Stimulated activated CD8-positive, alpha-beta memory T cell treated with anti-CD3 and anti-CD28 coated beads, Interleukin-4, amount 100 ng/mL, for 24 hours (primary cell): ENCODE measurements at places on chromosomes 13 and 19.

DNA sequence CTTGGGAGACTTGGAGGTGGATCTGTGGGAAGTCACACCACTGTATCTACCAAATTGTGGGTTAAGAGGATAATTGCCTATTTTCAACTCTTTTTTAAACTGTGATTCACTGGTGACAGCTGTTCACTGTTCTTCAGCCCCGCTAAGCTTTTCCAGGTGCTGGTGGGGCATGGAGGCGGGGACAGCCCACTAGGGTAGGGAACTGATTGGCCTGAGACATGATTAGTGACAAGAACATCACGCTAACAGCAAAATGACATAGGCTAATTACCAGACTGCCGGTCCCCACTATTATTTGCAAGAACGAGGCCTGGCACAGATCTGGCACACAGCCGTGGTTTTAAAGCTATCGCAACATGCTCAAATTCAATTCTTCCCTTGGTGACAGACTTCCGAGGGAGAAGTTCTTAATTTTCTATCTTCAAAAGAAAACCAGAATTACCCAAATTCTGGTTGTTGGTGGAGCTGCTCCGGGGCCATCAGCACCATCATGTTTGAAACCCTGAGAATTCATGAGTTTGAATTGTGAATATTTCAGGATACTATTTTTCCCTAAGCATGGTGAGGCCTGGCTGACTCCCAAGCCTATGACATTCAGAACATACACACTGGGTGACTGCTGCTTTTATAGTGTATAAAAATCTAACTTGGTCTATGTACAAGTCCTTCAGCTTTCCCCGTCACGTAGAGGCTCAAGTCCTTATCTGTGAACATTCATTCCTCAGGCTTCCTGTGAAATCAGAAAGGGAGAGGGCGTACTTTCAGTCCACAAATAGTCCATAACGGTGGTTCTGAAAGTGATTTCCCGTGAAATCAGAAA, 17.9 kb downstream of the DOCK9 start:
- DNase-seq: no peak

- DNase-seq: no peak
These were observed 21.2 kb downstream of the PGPEP1 start for GRCh38 chr19:18361646-18362045.

GRCh38 chr13:63497601-63498000, 2082.0 kb upstream of the PCDH20 start:
- DNase-seq: no peak

DNA sequence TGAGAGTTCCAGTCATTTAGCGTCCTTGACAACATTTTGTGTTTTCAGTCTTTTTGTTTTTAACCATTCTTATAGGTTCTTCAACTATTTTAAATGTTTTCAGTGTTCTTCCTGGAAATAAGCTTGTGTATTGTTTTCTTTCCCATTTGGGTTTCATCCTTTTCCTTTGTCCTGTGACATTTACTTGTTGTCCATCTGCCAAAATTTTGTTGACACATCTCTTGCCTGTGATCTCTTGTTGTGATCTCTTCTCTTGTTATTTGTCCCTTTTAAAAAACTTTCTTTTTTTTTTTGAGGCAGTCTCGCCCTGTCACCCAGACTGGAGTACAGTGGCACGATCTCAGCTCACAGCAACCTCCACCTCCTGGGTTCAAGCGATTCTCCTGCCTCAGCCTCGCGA, 96.5 kb downstream of the PDS5B start:
- DNase-seq: no peak

DNA sequence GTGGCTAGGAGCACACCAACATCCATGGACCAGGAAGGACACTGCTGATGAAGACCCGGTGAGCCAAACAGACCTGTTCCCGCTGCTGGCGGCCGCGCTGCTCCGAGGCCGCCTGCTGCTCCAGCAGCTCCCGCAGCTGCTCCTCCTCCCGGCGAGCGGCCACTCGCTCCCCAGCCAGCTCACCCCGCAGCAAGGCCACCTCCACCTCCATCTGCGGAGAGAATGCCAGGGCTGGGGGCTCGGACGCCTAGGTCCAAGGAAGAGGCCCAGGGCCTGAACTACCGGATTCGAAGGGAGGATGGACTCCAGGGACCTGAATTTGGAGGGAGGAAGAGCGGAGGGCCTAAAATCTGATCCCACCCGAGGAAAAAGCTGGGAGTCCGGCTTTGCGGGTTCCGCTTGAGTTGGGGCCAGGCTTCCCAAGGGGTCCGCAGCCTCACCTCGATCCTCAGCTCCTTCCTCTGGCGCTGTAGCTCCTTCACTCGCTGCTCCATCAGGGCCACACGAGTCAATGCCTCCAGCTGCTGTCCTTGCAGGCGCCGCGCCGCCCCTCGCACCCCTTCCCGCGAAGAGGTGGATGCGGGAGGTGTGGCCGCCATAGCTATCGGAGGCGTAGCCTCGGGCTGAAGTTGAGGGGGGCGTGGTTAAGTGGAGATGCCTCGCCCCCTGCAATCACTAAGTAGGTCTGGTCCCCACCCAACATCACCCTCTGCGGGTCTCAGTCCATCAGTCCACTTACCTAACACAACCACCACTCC, 2.7 kb downstream of the PHLDB3 start:
- DNase-seq: no peak

- DNase-seq: no peak
These were observed 25.3 kb upstream of the FBN3 start for GRCh38 chr19:8174706-8175105.

DNA sequence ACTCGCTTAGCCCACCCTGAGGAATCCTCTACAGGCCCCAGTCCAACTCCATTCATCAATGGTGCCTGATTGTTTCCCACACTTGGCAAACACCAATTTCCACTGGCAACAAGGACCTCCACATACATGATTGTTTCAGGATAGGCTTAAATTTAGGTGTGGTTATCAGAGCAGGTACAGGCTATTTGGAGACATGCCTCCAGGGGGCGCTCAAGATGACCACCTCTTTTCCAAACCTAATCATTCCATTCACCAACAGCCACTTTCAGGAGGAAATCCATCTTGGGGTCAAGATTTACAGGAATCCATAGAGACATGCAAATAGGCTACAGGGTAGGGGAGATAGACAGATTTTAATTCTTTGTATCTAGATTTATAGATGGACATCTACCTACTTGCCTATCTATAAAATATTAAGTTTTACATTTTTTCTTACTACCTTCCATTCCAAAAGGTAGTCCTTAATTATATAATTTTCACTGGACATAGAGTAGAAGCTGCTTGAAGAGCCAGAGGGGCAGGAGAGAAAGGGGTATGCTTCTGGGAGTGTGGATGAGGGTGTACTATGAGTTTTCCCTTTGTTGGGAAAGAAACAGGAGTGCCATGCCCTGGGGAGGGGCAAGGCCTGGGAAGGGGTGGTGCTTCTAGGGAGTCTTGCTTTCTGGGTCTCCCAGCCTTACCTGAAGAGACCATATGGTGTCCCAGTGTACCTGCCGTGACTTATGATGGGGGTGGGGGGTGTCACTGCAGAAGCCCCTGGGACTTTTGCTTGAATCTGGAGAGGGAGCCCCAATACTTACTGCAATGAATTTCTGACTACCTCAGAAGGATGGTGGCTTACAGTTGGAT, 14.1 kb upstream of the PCDH8 start:
- DNase-seq: no peak

DNA sequence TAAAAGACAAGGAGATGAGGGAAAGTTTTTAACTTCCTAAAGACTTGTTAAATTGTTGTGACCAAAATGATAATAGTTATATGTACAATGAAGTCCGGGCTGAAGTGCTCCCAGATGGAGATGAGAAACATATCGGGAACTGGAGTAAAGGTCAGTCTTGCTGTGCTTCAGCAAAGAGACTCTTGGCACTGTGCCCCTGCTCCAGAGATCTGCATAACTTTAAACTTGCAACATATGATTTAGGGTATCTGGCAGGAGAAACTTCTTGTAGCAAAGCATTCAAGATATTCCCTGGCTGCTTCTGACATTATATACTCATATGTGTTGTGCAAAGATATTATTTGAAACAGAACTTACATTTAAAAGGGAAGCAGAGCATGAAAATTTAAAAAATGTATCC, 786.6 kb upstream of the SLITRK6 start:
- DNase-seq: no peak

GRCh38 chr19:10508036-10508435, 4.9 kb upstream of the KEAP1 start:
- no peak for DNase-seq

GRCh38 chr13:99383511-99383921, 76.3 kb upstream of the GPR183 start:
- DNase-seq: no peak

- no peak for DNase-seq
These were observed 179.9 kb downstream of the KDM4B start for GRCh38 chr19:5148794-5149190.

- DNase-seq: no peak
These were observed 620.3 kb upstream of the PCDH20 start for GRCh38 chr13:62035981-62036380.

GRCh38 chr19:55259540-55260210, 858 bp upstream of the PPP6R1 start:
- DNase-seq: no peak

GRCh38 chr13:85508683-85509329, 290.4 kb downstream of the SLITRK6 start:
- DNase-seq: no peak

- DNase-seq: no peak
These were observed 307.0 kb downstream of the UQCRFS1 start for GRCh38 chr19:28905996-28906395.

DNA sequence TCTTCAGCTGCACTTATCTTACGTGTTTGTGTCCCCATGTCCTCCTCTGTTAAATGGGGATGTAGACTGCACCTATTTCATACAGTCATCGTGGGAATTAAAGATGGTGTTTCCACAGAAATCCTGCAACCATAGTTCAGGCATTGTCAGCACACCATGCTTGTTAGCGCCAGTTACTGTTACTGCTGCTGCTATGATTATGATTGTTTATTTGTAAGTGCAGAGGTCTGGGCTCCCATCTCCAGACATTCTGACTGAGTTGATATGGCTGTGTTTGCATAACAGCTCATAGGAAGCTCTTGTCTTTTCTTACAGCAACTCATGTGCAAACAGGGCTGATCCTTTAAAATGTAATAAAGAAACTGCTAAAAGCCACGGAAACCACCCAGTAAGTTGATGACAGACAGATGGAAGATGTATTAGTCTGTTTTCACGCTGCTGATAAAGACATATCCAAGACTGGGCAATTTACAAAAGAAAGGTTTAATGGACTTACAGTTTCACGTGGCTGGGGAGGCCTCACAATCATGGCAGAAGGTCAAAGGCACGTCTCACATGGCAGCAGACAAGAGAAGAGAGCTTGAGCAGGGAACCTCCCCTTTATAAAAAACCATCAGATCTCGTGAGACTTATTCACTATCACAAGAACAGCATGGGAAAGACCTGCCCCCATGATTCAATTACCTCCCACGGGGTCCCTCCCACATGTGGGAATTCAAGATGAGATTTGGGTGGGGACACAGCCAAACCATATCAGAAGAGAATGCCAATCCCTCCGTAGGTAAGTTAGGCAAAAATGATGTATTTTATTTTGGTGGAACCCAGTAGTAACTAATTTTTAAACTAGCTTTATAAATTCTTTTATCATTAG, 1.6 kb downstream of the ZSCAN5A start:
- no peak for DNase-seq

DNA sequence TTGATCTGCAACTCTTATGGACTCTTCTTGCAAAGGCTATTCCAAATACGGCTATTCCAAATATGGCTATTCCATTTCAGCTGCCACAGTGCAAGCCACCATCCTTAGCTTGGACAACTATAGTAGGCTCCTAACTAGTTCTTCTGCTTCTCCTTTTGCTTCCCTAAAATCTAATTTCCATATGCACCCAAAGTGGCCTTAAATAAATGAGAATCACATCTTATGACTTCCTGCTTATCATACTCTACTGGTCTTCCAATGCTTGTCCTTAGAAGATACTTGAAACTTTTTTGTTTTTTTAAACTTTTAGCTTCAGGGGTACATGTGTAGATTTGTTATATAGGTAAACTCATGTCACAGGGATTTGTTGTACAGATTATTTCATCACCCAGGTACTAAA, 4.9 kb downstream of the UCHL3 start:
- DNase-seq: no peak

DNA sequence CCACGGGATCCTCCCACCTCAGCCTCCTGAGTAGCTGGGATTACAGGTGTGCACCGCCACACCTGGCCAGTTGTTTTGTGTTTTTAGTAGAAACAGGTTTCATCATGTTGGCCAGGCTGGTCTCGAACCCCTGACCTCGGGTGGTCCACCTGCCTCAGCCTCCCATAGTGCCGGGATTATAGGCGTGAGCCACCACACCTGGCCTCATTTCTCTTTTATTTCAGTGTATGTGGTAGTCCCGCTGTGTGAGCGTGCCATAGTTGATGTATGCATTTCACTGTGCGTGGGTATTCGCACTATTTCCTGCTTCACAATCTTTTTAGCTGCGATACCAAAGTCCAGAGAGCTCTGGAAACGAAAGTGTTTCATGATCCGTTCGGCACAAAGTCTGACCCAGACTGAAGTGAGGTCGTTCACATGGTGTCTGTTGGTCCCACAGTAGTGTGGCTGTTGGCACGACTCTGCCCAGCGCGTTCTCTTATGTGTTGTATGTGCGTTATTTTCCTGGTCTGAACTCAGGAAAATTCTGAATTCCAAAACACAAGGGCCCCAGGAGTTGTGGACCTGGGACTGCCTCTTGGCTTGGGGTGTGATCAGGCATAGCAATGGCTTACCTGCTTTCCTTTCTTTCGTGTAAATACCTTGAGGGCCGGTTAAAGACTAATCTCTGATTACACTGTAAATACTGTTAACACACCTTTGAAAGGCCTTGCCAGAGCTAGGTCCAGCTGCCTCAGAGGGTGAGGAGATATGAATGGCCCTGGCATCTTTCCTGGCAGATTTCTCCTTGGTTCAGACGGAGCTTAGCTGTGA, 8.6 kb downstream of the EPN1 start:
- no peak for DNase-seq

DNA sequence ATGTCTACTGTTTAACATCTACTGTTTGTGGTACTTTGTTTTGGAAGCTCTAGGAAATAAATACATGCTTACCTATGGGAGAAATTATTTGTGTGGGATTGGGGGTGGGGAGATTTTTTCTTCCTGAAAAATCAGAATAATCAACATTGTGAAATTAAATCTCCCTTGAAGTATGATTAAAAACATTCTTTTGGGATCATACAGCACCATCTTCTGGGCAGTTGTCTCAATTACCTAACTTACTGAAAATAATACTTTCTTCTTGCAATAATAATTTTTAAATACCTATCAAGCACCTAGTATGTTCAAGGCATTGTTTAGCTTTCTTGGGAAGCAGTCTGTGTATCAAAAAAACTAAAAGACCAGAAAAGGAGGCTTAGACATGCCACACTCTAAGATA, 576.5 kb upstream of the ARGLU1 start:
- no peak for DNase-seq

GRCh38 chr19:40244579-40245317, 18.3 kb upstream of the CCNP start:
- DNase-seq: no peak
